AML-193 (cell line): ENCODE measurements at places on chromosomes 11 and 22.
A peak's percentile ranks its signal among the peaks of the same experiment; 100 is the strongest.

GRCh38 chr22:26648011-26648497 is 9.3 kb upstream of the MIAT start:
- peak; percentile 18 for DNase-seq

- DNase-seq, result no peak
These were observed 40.7 kb upstream of the TMEM135 start for GRCh38 chr11:86996953-86997570.

GRCh38 chr22:43289976-43290721 is 53.0 kb downstream of the SCUBE1 start:
- DNase-seq, result no peak

- no peak for DNase-seq
These were observed 19.6 kb upstream of the C11orf96 start for GRCh38 chr11:43922744-43923405.

GRCh38 chr11:92964471-92964870 is 5.0 kb upstream of the MTNR1B start:
- no peak for DNase-seq

DNA sequence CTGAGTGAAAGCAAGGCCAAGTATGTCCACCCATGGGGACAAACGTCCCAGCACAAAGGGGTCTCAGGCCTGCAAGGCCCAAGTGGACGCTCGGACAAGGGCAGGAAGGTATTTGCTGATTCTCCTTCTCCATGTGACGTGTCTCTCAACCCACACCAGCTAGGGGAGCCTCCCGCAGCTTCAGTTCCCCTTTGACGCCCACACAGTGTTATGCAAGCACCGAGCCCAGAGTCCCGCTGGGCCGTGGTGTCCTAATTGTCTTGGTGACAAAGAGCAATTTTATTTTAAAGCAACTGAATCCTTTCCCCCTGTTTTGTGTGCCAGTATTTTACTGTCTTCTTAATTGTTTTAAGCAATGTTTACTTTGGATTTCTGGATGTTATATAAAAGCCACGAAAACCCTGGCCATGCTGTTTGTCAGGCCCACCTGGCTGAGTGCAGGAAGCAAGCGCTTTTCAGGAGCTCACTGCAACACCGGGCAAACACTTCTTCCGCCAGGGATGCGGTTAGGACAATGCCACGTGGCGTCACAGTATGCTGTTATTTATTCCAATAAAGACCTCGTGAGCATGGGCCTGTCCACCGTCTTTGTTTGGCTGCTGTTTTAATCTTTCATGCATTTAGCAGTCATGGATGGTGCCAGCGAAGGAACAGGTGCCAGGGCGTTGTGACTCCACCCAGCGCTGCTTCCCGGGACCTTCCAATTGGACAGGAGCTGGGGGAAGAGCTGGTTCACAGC is 8.2 kb upstream of the PARVG start:
- DNase-seq, result peak; percentile 93

- DNase-seq, result no peak
These were observed 24.3 kb upstream of the ADSL start for GRCh38 chr22:40322021-40322420.
